ENCODE measurements at places on chromosomes 1 and 21. TPM values are rescaled to one million over a fixed set of nuclear protein-coding genes. Genes with fewer than 3 reads are reported as not detected.

The UMODL1 gene
- total RNA-seq, result not detected

DNA sequence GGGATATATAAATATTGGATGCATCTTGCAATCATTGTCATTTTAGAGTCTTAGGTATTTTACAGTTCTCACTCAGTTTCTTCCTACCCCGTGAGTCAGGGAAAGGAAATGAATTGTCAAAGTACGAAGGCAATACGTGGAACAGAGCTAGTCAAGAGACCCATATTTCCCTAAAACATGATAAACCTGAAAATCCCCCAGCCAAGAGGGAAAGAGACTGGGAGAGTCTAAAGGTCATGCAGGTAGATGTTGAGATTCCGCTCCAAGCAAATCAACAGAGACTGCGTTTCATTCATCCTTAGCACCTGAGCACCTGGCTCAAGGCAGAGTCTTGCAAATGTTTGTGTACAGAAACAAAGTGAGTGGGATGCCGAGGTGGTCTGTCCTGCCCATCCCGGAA is 58.0 kb downstream of the SH3GLB1 start:
- no peak for DNase-seq

DNA sequence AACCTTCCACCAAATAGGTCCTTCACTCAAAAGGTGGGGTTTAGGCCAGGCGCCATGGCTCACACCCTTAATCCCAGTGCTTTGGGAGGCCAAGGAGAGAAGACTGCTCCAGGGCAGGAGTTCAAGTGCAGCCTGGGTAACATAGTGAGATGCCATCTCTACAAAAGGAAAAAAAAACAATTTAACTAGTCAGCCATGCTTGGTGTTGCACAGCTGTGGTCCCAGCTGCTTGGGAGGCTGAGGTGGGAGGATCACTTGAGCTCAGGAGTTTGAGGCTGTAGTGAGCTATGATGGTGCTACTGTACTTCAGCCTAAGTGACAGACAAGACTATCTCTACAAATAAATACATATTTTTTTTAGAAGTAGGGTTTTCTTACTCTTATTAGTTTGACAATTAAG is 617.5 kb downstream of the KIF26B start:
- DNase-seq, result no peak

DNA sequence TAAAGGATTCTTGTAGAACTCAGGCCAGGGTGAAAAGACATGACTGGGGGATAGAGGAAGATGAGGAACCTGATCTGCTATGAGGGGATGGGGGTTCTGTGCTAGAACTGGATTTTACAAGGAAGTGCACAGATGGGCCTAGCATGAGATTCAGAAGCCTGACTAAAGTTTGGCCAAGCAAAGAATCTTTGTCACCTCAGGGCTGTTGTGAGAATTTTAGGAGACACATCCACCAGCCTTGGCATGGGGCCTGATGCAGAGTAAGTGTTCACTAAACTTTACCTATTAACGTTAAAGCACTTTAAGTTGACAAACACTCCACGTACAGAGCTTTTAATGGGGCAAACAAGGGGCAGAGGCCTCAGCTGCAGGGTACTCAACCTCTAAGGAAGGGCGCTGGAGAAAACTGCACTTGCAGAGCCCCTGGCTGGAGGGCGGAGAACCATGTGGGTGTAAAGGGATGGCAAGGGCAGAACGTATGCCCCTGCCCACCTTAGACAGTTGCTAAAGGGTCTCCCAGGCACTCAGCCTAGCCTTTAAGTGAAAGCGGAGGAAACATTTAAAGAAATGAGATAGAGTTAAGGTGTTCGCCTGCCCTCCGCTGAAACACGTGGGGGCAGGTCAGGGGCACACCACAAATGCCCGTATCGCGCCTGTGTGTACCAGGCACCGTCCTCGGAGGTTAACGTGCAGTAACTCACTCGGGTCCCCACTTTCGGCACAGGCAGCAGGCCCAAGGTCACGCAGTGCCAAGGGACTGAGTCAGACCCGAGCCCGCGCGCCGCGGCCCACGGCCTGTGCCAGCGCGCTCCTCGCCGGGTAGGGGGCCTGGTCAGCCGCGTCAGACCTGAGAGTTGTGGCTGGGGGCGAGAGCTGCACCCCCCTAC is 990 bp upstream of the MRPS6 start:
- no peak for DNase-seq
